ENCODE measurements at places on chromosomes 4 and X.

DNA sequence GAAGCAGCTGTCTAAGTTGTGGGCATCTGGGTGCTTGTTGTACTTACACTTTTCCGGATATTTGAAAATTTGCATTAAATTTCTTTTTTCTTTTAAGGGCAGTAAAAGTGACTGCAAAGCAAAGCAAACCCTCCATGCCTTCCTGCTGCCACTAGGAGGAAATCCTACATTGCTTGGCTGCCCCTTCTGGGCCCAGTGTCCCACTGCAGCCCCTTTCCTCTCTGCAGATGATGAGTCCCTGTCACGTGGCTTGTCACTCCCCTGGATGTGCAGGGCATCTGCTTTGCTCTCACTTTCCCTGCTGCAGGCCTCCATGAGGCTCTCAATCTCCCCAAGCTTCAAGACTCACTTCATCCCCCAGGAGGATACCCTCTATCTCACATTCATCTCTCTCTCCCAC is 12.7 kb downstream of the TSR2 start:
- no peak overlapping the region for H3K4me3 ChIP-seq
- no peak for DNase-seq
- H3K27me3 ChIP-seq, result no peaks in the 10 kb centered on the region
- H3K36me3 ChIP-seq, result peaks cover 8% of the 10 kb centered on the region
- H3K4me1 ChIP-seq, result no peaks in the 10 kb centered on the region

GRCh38 chr4:107564326-107564725 is 155.7 kb downstream of the PAPSS1 start:
- H3K4me1 ChIP-seq, result peaks cover 20% of the 10 kb centered on the region
- no peaks in the 10 kb centered on the region for H3K27me3 ChIP-seq
- no peak overlapping the region for H3K27ac ChIP-seq
- no peak for DNase-seq
- peaks cover 27% of the 10 kb centered on the region for H3K36me3 ChIP-seq

GRCh38 chr4:111761531-111761930 is 383.7 kb upstream of the FAM241A start:
- DNase-seq, result no peak
- H3K27ac ChIP-seq, result peak overlapping the region; percentile 17
- no peaks in the 10 kb centered on the region for H3K27me3 ChIP-seq
- H3K36me3 ChIP-seq, result peaks cover 2% of the 10 kb centered on the region
- H3K4me3 ChIP-seq, result no peak overlapping the region

DNA sequence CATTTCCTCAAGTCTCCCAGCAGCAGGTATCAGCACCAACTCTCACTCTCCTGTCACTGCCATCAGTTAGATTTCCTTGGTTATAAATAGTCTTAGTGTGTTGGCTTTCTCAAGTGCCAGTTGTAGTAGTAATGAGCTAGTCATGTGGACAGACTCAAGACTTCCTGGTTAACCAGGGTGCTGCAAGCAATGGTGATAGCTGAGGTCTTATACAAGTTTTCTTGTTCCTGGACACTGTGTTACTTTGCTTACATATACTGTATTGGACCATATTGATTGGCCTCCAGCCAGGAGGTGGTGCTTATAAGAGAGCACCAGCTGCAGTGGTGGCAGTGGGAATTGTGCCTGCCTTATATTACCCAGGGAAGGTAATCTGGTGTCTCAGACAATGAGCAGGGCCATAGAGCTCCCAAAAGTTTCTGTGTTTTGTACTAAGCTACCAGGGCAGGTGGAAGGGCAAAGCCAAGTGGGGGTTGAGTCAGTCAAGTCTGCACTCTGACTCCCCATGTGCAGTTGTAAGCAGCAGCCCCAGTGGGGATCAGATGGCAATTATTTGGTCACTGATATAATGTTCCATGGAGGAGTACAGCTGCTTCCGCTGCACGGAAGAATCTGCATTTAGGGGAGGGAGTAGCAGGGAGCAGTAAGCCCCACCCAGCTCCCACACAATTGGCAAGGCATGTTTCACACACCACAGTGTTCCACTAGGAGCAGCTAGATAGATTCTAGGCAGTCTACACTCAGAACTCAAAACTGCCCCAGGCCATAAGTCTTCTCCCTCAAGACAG is 24.1 kb upstream of the ZDHHC15 start:
- DNase-seq, result no peak
- no peaks in the 10 kb centered on the region for H3K4me1 ChIP-seq
- no peak overlapping the region for H3K27ac ChIP-seq
- no peak overlapping the region for H3K4me3 ChIP-seq
- H3K36me3 ChIP-seq, result no peaks in the 10 kb centered on the region
- no peaks in the 10 kb centered on the region for H3K27me3 ChIP-seq

DNA sequence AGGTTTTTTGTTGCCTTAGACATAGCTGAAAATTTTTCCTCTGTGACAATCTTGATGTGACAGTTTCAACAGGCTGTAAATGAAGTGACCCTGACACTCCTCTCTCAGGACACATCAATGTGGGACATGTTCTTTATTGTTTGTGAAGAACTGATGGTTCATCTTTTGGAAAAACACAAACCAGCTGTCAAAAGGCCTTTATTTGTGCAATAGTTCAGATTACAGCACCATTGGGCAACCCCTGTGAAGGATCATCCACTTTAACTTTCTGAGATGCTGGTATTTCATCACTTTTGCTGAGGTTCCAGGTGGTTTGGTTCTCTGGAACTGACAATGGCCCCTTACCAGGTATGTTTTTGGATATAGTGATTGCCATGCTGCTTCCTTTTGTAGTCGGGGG is 40.3 kb downstream of the OSTC start:
- DNase-seq, result no peak
- H3K27me3 ChIP-seq, result no peaks in the 10 kb centered on the region
- no peaks in the 10 kb centered on the region for H3K4me1 ChIP-seq
- H3K36me3 ChIP-seq, result peaks cover 2% of the 10 kb centered on the region

GRCh38 chr4:184400375-184400870 is 73.9 kb downstream of the IRF2 start:
- H3K27me3 ChIP-seq, result no peaks in the 10 kb centered on the region
- peak overlapping the region; percentile 81 for H3K27ac ChIP-seq
- H3K36me3 ChIP-seq, result peaks cover 15% of the 10 kb centered on the region
- H3K4me1 ChIP-seq, result peaks cover 42% of the 10 kb centered on the region

DNA sequence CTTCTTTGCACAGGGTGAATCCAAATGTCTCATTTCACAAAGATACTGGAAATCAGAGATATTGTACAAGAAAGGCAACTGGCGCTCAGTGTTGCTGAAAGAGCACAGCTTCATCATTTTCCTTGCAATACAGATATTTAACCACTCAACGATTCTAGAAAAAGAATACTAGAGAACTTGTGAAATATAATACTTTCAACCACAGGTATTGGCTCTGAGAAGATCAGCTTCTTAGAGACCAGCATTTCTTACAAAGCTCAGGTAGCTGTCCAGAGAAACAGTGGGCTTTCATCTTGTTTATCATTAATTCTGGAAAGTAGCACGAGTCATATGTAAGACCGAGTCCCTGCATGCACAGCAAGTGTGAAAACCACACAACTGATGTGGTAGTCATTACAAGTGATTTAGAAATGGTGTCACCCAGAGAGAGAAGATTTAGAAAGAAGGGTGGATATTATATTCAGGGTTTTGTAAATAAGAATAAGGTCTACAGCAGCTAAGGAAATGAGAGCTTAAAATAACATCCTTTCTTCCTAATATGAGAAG is 7.8 kb upstream of the PPARGC1A start:
- H3K4me3 ChIP-seq, result no peak overlapping the region
- H3K27me3 ChIP-seq, result peaks cover 3% of the 10 kb centered on the region
- H3K36me3 ChIP-seq, result no peaks in the 10 kb centered on the region
- no peaks in the 10 kb centered on the region for H3K4me1 ChIP-seq

GRCh38 chr4:20348411-20348810 is 96.7 kb downstream of the SLIT2 start:
- H3K27me3 ChIP-seq, result no peaks in the 10 kb centered on the region
- peaks cover 2% of the 10 kb centered on the region for H3K36me3 ChIP-seq
- DNase-seq, result no peak

DNA sequence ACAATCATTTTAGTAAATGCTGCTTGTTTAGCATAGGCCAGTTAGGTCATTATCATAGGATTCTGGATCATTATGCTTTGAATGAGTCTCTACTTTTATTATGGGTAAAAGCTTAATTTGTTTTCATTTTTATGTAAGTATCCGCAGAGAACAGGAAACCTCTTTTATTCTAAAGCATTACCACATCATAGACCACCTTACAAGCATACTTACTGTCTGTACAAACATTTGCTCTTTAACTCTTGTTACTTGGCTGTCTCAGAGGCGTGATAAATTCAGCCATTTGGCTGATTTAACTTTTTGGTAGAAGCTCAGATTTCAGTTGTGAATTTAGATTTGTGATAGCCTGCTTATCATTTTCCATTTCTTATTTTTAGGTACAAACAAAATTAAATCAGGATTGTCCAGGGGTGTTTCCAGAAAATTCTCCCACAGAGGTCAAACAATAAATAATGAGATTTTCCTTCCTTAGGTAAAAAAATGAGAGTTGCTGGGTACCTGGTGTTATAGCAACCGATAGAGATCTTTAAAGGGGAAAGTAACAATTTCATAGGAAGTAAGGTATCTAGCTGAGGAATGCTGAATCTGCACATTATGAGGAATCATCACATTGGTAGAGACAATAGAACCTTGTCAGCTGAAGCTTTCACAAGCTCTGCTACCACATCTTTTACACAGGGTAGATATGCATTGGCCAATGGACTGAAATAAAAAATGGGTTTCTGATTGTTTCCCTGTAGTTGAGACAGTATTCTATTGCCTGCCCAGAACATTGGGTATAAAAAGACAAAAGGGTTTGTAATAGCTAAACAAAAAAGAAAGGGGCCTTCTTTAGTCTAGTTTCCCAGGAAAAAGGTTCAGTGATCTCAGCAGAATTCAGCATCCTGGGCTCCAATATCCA is 62.5 kb downstream of the NDNF start:
- H3K36me3 ChIP-seq, result no peaks in the 10 kb centered on the region
- no peak overlapping the region for H3K4me3 ChIP-seq
- DNase-seq, result no peak

GRCh38 chrX:13195340-13195739 is 124.5 kb downstream of the ATXN3L start:
- H3K36me3 ChIP-seq, result no peaks in the 10 kb centered on the region
- H3K27me3 ChIP-seq, result no peaks in the 10 kb centered on the region
- peaks cover 11% of the 10 kb centered on the region for H3K4me1 ChIP-seq
